G401 (cell line): ENCODE measurements at places on chromosomes 3 and 15.

DNA sequence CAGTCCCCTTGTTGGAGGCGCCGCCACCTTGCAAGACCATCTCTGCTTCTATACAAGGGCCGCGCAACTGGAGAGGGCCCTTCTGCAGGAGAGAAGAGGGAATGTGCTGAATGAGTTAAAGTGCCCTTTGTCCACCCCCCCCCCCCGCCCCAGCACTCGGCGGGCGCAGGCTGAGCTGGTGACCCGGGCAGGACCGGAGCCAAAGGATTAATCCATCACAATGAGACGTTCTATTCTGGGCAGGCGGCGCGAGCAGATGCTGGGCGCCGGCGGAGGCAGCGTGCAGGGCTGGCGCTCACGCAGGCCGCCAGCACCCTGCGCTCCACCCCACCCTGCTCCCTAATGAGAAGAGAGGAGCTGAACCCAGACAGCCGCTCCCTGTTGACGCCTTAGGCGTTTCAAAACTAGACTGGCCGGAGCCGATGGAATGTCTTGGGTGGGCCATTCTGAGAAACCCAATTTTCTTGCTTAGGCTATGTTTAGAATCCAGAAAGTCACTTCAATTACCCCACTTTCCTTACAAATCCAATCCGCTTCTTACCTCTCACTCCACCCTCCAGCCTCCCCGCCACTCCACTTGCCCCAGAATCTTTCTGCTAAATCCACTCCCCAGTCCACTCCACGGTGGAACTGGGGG, 32.9 kb downstream of the GJD2 start:
- DNase-seq = peak; percentile 70

GRCh38 chr3:13616359-13616758, 67.4 kb downstream of the FBLN2 start:
- DNase-seq = no peak

GRCh38 chr3:191889756-191890155, 428.8 kb downstream of the PYDC2 start:
- no peak for DNase-seq

- DNase-seq = no peak
Measured at GRCh38 chr15:99371180-99372103, 120.2 kb downstream of the LRRC28 start.

DNA sequence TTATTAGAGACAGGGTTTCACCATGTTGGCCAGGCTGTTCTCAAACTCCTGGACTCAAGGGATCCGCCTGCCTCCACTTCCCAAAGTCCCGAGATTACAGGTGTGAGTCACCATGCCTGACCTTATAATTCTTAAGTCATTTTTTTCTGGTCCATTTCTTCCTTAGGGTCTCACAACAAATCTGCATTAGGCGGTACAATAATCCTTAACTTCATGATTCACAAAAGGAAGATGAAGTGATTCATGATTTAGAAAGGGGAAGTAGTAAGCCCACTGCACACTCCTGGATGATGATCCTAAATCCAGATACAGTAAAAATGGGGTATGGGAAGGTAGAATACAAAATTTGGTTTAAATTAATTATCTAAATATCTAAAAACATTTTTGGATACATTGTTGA, 45.0 kb upstream of the TKT start:
- DNase-seq = no peak

DNA sequence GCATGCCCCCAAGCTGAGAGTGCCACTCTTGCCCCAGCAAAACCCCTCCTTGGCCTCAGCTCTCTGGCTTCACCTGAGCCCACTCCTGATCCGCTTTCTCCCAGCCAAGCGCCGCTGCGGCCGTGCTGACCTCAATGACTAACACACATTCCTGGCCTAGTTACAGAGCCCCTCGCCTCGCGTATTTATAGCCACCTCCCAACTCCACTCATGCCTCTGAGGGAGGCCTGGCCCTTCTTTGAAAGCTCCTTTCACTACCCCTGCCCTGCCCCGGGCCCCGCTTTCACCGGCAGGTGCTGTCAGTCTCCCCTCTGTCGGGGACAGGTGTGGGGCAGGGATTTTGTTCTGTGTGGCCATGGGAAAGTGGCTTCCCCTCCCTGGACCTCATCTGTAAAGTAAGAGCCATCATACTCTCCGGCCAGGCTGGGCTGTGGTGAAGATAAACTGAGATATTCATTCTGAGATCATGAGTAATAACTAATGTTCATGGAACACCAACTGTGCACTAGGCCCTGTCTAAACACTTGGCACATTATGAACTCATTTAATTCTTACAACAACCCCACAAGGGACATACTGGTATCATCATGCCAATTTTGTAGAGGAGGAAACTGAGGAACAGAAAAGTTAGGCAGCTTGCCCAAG, 13.2 kb upstream of the ATP2B2 start:
- no peak for DNase-seq

DNA sequence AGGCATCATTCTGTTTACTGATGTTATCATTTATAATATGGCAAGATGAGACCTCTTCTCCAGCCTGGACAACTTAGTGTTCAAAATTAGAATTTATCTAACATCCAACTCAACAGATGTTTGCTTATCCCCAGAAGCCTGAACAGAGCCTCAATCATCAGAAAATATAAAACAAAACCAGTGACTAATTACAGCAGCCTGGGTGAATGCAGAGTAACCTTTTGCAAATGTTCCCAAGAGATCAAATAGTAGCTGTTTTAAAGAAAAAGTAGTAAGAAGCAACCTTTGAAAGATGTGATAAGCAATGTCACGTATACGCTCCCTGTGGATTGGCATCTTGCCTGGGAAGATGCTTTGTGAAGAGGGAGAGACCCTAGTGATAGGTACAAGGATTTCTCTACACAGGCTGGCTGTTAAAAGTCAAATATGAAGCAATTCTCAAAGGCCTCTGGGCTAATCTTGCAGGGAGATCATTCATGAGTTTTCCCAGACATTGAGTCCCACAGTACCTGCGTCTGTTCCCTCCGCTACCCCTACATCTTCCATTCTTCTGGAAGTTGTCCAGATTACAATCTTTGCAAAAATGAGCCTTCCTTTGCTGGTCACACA, 39.3 kb upstream of the PRICKLE2 start:
- no peak for DNase-seq
